ENCODE measurements at places on chromosomes 2 and 18.

DNA sequence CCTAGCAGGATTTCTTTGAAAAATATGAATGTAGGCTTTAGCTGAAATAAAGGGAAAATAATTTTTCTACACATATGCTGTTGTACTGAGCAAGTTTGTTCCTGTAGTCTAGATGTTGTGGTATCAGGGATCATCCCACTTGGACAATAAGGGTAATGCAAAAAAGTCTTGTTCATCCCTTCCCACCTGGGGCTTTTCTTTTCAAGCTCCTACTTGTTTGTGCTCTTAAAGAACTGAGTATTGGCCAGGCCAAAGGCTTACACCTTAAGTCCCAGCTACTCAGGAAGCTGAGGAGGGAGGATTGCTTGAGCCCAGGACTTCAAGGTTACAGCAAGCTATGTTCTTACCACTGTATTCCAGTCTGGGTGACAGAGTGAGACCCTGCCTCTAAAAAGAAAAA, 35.5 kb downstream of the ZC3H6 start:
- DNase-seq = no peak

- no peak for DNase-seq
These were observed 157.4 kb upstream of the RGPD4 start for GRCh38 chr2:107669335-107669734.

GRCh38 chr2:161983866-161984265, 90.1 kb downstream of the DPP4 start:
- DNase-seq = no peak

- no peak for DNase-seq
These were observed 1.7 kb downstream of the IL1RL1 start for GRCh38 chr2:102313025-102313424.

DNA sequence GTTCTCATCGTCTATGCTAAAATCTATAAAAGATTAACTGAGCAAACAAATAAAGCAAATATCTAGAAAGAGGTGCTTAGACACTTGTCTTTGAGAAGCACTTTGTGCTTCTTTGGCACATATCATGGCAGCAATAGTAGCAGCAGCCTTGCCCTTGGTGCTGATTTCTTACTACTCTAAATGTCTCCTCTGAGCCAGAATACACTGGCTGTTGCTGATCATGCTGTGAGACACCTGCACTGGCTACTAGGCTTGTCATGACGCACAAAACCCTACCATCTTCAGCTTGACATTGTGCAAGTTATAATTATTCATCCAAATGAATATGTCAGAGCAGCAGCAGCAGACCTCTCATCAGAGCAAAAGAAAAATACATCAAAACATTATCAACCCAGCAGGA, 46.7 kb downstream of the FANCL start:
- DNase-seq = no peak

GRCh38 chr2:196170606-196171247, 651 bp downstream of the STK17B start:
- DNase-seq = no peak

DNA sequence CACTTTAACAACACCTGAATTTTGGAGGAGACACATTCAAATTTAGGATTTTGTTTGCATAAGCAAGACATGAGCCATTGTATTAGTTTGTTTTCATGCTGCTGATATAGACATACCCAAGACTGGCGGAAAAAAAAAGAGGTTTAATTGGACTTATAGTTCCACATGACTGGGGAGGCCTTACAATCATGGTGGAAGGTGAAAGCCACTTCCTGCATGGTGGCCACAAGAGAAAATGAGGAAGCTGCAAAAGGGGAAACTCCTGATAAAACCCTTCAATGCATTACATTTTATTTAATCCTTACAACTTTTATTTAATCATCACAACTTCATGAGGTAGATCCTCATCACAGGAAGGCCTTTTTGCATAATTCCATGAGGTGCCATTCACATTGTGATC, 242.0 kb upstream of the STON1 start:
- no peak for DNase-seq

DNA sequence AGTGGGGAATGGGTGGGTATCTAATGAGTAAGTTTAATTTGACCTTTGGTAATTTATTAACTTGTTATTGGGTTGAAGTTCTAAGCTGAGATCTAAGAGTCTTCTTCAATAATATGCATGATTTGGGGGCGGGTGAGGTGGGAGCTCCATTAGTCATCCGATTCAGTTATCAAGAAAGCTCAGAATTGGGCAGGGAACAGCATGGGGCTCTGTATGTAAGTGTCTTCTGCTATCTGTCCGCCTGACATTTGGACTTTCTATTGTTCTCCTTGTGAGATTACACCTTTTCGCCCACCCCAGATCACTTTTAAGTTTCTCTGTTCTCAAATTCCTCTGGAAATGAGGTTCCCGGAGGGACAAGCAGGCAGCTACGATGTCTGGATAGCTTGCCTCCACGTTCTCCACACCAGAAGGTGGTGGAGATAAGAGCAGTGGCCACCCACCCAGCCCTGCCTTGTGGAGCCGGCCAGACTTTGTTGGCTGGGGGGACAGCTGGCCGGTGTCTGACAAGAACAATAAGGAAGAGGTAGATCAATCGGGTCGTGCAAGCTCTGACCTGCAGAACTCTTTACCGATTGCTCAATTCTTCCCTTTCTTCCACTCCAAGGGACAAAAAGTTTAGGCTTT, 75.5 kb upstream of the GATA6 start:
- DNase-seq = no peak

GRCh38 chr2:184637781-184638180, 39.5 kb downstream of the ZNF804A start:
- DNase-seq = no peak

- DNase-seq = no peak
These were observed 80.4 kb upstream of the RPL31 start for GRCh38 chr2:100921685-100922161.

DNA sequence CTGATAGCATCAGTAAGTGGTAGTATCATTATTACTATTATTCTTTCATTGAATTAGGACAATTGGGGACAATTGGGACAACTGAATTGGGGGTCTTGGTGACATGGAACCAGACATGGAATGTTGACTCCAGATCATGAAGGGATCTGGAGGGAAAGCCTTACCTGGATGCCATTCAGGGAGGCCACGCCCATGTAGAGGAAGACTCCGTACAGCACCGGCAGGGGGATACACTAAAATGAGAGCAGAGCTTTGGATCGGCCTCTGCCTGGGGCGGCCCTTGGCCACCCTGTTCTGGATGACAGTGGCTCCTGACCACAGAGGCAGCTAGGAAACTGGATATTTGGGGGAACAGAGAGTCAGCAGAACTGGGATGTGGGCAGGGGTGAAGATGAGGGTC, 29.2 kb downstream of the MTHFD2 start:
- no peak for DNase-seq

Data from activated CD4-positive, alpha-beta T cell treated with anti-CD3 and anti-CD28 coated beads, Interleukin-2, amount 50 U/mL, for 48 hours (primary cell).